Left ventricle myocardium inferior (tissue), 1 donor: ENCODE measurements at places on chromosomes 2 and 18.
A peak's percentile ranks its signal among the peaks of the same experiment; 100 is the strongest.

GRCh38 chr2:241363426-241363825 lies 7.3 kb downstream of the FARP2 start:
- DNase-seq = no peak

- no peak for DNase-seq
These were observed 81.0 kb downstream of the QPCT start for GRCh38 chr2:37425408-37425807.

GRCh38 chr2:184339966-184340365 lies 258.4 kb upstream of the ZNF804A start:
- DNase-seq = no peak

- DNase-seq = no peak
These were observed 76.9 kb downstream of the MYO1B start for GRCh38 chr2:191321861-191322662.

DNA sequence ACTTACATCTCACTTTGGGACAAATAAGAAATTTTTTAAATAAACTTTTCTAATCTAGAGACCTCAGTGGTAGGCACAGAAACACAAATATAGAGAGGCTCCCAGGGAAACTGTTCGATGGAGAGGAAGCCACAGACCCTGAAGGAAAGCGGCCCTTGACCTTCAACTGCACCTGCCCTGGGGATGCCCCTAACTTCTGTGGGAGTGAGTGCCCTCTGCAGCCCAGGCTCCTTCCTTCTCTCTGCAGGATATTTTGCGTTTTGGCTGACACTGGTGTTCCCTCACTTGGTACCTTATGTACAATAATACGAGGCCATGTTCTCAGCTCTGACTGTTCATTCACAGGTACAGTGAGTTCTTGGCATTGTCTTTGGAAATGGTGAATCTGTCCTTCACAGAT lies 64.8 kb upstream of the MAL start:
- DNase-seq = no peak

DNA sequence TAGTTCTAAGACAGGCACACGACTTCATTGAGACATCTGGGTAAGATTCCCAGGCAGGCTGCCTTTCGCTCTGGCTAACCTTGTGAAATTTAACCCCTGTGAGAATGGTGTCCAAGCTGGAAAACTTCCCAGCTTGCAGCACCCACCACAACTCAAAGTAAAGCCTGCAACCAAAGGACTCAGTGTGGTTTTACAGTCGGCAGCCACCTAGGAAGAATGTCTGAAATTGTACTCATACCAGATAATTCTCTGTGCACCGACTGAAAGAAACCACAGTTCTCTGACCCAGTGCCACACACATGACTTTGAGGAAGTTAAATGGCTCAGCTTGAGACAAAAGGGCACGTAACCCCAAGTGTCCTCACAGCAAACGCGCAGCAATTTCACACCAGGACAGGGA lies 125.7 kb downstream of the RBMS1 start:
- DNase-seq = no peak

- DNase-seq = no peak
These were observed 2.2 kb downstream of the LRRTM4 start for GRCh38 chr2:77519888-77520506.

GRCh38 chr2:171557363-171557762 lies 35.1 kb downstream of the CYBRD1 start:
- DNase-seq = no peak

GRCh38 chr2:201820383-201821007 lies 14.2 kb downstream of the CDK15 start:
- no peak for DNase-seq

DNA sequence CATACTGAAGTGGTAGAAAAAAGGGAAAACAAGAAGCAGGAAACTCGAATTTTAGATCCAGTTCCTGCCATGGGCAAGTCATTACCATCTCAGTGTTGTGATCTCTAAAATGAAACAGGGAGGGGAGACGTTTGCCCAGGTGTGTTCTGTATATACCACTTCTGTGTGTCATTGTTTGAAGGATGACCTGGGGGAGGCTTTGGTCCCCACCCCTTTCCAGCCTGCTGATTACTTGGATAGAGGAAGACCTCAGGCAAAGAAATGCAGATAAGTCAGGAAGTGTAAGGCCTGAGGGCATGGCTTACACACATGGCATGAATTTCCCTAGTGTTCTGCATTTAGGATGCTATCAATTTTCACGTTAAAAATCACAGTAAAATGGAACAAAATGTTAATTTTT lies 205.2 kb upstream of the CXCR4 start:
- no peak for DNase-seq

DNA sequence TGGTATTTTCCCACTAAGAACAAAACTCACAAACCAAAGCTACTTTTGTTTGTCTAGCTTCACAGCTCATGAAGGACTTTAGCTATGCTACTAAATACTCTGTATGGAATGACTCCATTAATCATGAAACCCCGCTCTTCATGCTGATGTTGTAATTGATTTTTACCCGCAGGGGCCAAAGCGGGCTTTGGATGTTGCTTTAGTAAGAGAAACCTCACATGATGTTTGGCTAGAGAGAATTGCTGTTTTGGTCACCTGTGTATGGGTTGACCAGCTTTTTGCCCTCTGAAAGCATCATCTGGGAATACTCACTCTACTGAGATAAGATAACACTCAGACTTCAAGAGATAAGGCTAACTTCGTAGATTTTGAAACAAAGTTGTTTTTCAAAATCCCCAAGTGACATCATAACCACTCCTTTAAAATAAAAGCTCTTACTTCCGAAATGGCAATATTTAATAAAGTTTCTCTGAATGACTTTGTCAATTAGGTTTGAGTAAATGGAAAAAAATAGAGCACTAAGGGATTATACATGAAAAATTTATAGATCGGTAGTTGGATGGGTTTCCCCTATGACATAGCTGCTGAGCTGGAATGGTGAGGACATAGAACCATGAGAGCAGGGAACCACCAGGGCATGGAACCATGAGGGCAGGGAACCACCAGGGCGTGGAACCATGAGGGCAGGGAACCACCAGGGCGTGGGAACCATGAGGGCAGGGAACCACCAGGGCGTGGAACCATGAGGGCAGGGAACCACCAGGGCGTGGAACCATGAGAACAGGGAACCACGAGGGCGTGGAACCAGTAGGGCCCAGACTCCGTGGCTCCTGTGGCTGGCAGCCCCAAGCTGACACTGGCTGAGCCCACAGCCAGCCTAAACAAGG lies 31.9 kb downstream of the ACKR3 start:
- no peak for DNase-seq

GRCh38 chr2:151777935-151778334 lies 43.7 kb upstream of the NEB start:
- DNase-seq = no peak

DNA sequence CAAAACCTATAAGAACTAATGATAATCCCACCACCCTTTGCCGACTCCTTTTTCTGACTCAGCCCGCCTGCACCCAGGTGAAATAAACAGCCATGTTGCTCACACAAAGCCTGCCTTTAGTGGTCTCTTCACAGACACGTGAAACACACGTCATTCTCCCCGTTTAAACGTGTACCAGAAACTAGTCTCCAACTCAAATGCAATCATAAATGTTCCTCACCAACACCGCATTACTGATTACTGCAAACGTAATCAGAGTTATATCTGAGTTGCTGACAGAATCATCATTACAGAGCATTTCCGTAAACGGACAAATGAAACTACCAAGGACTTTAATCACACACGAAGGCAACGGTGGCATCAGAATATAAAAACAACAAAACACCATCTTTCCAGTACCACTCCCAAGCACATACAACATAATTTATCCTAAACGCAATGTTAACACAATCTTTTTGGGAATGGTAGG lies 1.9 kb downstream of the CLK1 start:
- no peak for DNase-seq

- no peak for DNase-seq
These were observed 94.5 kb upstream of the UPP2 start for GRCh38 chr2:158006961-158007719.

GRCh38 chr2:171595456-171595855 lies 73.2 kb downstream of the CYBRD1 start:
- DNase-seq = no peak

DNA sequence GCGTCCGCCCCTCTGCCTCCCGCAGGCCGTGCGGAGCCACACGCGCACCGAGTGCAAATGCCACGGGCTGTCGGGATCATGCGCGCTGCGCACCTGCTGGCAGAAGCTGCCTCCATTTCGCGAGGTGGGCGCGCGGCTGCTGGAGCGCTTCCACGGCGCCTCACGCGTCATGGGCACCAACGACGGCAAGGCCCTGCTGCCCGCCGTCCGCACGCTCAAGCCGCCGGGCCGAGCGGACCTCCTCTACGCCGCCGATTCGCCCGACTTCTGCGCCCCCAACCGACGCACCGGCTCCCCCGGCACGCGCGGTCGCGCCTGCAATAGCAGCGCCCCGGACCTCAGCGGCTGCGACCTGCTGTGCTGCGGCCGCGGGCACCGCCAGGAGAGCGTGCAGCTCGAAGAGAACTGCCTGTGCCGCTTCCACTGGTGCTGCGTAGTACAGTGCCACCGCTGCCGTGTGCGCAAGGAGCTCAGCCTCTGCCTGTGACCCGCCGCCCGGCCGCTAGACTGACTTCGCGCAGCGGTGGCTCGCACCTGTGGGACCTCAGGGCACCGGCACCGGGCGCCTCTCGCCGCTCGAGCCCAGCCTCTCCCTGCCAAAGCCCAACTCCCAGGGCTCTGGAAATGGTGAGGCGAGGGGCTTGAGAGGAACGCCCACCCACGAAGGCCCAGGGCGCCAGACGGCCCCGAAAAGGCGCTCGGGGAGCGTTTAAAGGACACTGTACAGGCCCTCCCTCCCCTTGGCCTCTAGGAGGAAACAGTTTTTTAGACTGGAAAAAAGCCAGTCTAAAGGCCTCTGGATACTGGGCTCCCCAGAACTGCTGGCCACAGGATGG lies 7.1 kb upstream of the WNT10A start:
- DNase-seq = no peak

- no peak for DNase-seq
These were observed 180.0 kb downstream of the INSIG2 start for GRCh38 chr2:118268268-118268667.

GRCh38 chr18:79983793-79984192 lies 4.6 kb downstream of the TXNL4A start:
- DNase-seq = no peak

GRCh38 chr18:8730080-8730827 lies 24.9 kb downstream of the MTCL1 start:
- peak; percentile 59 for DNase-seq

DNA sequence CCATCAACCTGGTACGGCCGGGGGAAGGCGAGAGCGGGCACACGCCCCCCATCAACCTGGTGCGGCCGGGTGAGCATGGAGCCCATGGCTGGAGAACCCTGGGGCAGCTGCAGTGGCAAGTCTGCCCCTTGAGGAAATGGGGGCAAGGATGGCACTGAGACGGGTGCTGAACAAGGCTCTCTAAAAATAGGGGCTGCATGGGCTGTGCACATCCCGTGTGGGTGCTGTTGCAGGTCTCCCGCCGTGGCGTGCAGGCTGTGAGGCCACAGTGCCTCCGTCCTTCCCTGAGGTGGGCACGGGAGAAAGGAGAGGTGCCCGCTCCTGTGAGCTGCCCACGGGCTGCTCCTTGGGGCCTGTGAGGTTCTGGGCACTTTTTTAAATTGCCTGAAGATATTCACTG lies 99.2 kb downstream of the NFATC1 start:
- no peak for DNase-seq

DNA sequence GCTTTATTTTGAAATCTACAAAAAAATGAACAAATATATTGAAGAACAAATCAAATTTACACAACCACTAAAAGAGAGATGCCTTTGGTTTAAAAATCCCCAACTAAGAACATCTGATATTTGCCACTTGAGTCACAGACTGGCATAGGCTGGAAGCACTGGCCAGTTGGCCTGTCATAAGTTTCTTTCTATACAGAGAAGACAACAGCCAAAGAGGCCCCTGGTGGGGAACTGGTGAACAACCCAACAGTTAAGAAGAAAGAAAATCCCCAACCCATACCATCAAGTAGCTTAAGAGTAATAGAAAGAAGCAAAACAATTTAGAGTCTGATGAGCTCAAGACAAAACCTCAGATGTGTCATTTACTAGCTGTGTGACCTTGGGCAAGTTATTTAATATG lies 45.5 kb downstream of the OSR1 start:
- DNase-seq = no peak

GRCh38 chr18:24928301-24928878 lies 423.6 kb downstream of the ZNF521 start:
- no peak for DNase-seq

GRCh38 chr2:219207884-219208740 lies 1.5 kb downstream of the ZFAND2B start:
- no peak for DNase-seq

DNA sequence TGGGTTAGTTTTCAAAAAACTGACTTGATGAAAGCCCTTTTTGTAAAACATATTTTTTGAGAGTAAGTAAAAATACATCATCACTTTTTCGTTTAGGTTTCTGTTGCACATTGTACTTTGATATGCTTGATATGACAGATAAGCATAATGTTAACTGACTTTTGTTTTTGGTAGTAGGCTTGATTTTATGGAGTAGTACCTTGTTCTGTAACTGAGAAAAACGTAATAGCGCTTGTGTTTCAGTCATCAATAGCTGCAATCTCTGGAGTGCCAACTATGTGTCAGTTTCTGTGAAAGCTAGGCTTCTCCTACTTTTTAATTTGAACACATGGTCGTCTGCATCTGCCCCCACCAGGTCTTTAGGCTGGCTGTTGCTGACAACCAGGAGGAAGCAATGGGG lies 1.3 kb downstream of the LCLAT1 start:
- no peak for DNase-seq

- peak; percentile 76 for DNase-seq
These were observed 96.4 kb downstream of the USP40 start for GRCh38 chr2:233470011-233470687.

- DNase-seq = no peak
These were observed 47.9 kb upstream of the B3GNT7 start for GRCh38 chr2:231347638-231348037.
